M059J (cell line): ENCODE measurements at places on chromosomes 2 and 18.

DNA sequence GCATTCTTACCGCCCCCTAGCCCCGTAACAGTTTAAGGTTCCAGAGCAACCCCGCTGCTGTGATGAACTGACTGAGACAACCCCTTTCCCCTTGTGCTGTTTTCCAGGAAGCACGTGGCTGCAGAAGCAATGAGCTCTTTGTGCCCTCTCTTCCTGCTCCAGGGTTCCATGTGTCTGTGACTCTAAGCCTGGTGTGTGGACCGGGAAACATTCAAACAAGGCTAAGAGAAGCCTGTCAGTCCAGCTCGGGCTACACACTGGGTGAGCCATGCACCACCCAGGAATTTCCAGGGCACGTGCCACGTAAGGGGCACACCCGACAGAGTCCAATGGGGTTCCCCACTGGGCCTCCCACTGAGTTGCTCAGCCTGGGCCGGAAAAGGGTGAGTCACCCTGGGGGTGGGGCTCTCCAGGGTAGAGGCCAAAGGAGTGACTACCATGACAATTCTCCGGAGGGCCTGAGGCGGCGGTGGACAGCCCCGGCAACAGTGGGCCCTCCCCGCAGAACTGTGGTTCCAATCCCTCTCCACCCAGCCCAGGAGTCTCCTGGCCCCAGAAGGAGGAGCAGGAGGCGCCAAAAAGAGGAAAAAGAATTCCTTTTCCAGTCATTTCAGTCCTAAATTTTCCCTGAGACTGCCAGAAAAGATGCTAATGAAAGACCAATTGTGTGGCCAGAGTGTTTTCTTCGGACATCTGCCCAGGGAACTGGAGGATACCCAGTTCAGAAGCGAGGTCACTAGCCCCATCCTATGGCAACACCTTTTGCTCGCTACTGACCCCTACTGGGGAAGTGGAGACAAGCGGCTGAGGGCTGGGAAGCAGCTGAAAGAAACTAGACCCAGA is 157.8 kb upstream of the SLC1A4 start:
- DNase-seq = peak; percentile 99

GRCh38 chr2:158778243-158778642 is 16.9 kb upstream of the DAPL1 start:
- DNase-seq = no peak

- peak; percentile 82 for DNase-seq
Measured at GRCh38 chr2:65024149-65024829, 31.9 kb upstream of the CEP68 start.

DNA sequence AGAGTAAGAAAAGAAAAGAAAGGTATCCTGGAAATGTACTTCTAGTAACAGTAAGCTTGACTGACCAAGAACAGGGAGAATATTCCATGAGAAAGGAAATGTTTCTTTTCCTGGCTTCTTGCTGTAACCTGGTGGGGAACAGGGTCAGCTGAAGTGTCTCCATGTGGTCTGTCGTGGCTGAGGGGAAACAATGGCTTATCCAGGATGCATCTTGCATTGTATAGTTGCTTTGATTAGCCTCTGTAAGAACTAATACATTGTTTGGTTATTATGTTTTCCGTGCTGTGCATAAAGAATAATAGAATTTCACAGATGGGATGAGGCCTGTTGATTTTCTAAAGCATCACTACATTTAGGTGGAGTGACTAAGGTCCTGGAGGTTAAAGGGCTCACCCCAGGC is 4.9 kb downstream of the CREG2 start:
- no peak for DNase-seq

DNA sequence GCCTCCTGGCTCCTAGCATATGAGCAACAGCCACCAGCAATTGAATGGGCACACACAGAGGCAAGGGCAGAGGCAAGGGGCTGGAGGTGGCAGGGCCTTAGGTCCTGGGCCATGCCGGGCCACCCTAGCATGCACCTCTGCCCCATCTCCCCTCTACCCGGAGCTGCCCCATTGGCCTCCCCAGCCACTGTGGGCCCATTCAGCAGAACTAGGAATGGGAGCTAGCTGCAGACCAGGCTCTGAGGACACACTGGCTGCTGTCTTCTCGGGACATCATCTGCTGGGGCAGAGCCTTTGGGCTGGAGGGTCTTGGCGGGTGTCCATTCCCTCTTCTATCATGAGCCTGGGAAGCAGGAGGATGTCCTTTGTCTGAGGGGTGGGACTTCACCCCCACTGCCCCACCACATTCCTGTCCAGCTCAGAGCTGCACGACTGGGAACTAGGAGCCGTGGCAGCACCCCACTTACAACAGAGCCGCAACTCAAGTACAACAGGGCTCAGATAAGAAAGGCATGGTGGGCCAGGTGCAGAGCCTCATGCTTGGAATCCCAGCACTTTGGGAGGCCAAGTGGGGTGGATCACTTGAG is 800 bp downstream of the VIL1 start:
- no peak for DNase-seq

DNA sequence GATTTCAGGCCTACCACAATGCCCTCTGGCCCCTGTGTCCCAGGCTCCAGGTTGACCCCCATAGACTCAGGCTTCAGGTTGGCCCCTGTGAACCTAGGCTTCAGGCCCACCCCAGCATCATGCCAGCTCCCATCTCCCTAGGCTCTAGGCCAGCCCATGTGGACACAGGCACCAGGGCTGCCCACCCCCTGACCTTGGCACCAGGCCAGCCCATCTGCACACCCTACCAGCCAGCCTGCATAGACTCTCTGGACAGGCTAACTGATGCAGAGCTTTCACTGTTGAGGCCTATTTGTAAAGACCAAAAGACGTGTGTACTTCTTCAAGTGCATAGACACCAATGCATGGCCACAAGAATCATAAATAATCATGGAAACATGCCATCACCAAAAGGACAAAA is 83.9 kb downstream of the VAPA start:
- no peak for DNase-seq

GRCh38 chr2:148338541-148338940 is 306.0 kb upstream of the EPC2 start:
- DNase-seq = peak; percentile 57

DNA sequence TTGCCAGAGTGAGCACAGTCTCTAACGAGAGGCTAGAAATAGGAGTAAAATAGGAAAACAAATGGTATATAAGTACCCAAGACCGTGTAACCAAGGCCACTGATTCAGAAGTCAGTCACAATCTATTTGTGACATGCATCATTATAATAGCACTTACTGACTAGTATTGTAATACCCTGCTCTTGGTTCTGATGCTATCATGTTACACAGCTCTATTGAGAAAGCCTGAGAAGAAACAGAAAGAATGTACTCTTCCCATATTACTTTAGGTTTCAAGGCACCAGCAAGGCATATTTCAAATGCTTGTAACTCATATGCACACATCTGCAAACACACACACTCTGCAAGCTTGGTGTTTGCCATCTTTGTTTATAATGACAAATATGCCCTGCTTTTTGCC is 746.4 kb downstream of the SLC4A3 start:
- no peak for DNase-seq

DNA sequence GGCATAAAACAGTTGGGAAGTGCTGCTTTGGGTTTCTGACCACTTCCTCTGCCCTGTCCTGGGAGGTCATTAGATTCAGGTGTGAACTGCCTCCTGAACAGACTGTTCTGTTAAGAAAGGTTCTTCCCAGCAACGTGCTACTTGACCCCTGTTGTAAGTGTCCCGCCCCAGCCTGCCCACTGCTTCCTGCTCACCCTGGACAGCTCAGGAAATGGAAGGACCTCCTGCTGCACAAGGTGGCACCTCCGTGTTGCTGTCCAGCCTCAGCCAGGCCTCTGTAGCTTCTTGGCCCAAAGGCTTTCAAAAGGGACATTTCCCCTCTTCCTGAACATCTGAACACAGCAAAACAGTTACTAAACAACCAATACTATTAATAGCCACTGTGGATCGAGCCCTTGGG is 5.3 kb downstream of the TOGARAM2 start:
- DNase-seq = no peak

- no peak for DNase-seq
Measured at GRCh38 chr2:205133544-205133943, 548.8 kb upstream of the NRP2 start.

GRCh38 chr2:69615078-69615625 is 28.4 kb downstream of the AAK1 start:
- DNase-seq = peak; percentile 6

DNA sequence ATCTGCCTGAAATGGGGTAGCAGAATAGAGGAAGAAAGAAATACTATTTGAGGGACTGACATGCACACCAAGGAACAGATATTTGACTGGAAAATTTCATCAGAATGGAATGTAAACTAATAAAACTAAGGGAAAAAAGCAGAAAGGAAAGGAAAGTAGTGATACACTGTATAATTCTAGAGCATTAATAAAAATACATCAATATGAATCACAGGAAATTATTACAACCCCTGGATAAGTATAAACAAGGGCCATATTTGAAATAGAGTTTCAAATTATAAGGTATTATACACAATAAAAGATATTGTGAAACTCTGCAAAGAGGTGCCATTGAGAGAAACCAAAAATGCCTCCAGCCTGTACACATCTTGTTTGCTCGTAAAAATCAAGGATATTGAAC is 149.6 kb downstream of the ICOS start:
- DNase-seq = no peak

DNA sequence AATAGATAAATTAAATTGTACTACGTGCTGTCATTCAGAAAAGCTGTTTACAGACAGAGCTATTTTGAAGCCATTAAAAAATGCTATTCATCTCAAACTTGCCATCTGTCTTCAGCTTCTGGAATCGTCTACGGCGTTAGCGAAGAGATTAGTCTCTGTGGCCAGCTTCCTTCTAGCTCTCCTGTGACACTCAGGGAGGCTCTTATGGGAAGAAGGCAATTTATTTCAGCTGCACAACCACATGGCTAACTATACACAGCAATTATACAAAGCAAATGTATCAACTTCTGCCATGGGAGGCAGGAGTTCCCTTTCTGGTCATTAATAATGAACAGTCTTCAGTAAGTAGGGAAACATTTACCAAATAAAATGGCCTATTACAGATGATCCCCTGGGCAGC is 6.3 kb downstream of the CTAGE1 start:
- no peak for DNase-seq

- peak; percentile 71 for DNase-seq
Measured at GRCh38 chr18:9417073-9417851, 58.1 kb upstream of the RALBP1 start.

- no peak for DNase-seq
Measured at GRCh38 chr2:147231607-147232006, 613.2 kb upstream of the ACVR2A start.

DNA sequence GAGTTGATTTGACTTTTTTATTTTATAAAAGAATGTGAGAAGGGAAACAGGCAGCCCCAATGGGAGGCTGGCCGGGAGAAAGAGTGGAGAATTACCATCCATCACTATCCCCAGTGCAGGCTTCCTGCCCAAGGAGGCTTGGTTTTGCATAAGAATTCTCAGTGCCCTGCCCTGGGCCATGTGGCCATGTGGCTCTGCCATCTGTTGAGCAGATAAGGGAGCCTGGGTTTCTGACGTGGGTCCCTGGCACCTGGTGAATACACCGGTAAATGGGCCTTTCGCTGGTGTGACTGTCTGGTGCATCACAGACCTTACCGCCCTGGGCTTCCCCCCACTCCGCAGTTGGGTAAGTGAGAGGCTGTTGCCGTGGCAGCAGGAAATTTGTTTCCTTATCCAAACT is 54.5 kb upstream of the TMEM163 start:
- DNase-seq = peak; percentile 24

DNA sequence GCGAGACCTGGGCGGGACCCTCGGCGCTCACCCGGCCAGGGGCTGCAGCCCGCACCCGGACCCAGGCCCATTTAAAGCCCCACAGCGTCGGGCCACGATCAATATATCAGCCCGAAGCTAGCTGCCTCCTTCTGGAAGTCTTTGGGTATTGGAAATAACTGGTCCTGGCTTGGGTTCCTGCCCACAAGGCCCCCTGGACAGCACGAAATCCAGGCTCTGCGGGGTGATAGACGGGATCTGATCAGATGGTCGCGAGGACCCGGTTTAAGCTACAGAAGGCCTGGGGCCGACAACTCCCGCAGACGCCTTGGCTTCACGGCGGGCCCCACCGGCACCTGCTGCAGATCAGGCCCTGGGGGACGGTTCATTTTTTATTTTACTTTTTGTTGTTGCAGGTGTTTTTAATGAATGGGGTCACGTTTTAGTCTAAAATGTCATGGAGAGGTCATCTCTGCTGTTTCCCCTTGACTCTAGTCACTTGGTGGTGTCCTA is 362 bp upstream of the PSTPIP2 start:
- no peak for DNase-seq

DNA sequence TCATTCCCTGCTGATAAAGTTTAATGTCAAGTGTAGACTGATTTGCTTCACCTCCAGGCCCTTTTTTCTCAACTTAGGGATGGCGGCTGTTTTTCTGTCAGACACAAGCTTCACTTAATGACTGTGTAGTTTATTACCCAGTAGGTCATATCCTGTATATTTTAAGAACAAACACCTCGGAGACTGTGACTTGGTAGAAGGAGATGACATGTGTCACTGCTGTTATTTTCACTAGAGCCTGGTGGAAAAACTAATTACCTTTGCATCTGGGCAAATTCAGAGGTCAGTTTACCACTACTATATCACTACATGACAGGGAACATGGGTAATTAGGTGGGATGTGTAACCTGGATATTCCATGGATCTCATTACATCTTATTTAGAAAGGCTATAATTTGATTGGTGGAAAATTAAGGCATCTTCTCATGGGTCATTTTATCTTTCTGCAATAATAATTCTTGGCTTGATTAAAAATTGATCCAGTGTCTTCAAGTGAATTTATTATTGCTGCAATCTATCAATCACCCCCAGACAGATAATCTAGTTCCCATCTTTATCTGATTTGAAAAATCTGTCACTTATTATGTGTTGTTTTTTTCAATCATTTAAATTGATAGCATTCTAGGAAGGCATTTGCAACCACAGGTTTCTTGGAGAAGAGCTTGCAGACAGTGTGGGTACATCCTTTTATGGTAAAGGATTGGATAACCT is 353.8 kb upstream of the SPRED2 start:
- no peak for DNase-seq

- DNase-seq = no peak
Measured at GRCh38 chr18:45449418-45450227, 165.7 kb upstream of the SLC14A2 start.

DNA sequence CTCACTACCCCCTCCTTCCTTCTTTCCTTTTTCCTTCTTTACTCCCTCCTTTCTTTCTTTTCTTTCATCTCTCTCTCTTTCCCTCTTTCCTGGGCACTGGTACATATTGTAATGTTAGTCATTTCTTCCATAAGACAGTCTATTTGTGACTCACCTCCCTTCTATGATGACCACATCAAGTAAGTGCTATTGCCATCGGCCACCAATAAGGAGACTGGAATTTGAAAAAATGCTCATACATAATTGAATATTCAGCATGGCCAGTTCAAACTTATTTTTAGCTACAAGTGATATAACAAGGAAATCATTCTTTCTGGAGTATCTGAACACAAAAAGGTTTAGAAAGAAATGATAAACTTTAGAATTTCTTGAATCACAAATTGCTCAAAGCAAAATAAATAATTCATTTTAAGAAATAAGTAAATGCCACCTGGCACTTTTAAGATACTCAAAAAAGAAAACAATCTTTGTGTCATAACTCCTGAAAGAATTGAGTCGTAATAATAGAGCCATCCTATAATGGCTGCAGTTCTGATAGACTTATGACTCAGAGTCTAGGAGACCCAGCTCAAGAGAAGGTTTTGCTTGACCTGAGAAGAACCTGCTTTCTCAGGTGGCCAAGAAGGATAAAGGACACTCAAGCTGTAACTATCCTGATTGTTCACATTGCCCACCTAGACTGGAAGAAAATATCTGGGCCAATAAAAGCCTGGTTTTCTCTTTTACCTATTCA is 51.6 kb upstream of the CCBE1 start:
- DNase-seq = peak; percentile 95

- peak; percentile 13 for DNase-seq
Measured at GRCh38 chr2:124437811-124438210, 412.7 kb downstream of the CNTNAP5 start.
